Mucosa of gallbladder (tissue), 1 donor: ENCODE measurements at places on chromosomes 1 and 21.

- no peak for DNase-seq
Observed at GRCh38 chr1:186194107-186194756, 180.8 kb downstream of the TPR start.

GRCh38 chr1:54323921-54324250 is 82.3 kb downstream of the SSBP3 start:
- DNase-seq: no peak

GRCh38 chr1:36446271-36446670 is 4.0 kb downstream of the OSCP1 start:
- DNase-seq: no peak

- DNase-seq: no peak
Observed at GRCh38 chr1:33577663-33578062, 105.2 kb downstream of the ZSCAN20 start.

DNA sequence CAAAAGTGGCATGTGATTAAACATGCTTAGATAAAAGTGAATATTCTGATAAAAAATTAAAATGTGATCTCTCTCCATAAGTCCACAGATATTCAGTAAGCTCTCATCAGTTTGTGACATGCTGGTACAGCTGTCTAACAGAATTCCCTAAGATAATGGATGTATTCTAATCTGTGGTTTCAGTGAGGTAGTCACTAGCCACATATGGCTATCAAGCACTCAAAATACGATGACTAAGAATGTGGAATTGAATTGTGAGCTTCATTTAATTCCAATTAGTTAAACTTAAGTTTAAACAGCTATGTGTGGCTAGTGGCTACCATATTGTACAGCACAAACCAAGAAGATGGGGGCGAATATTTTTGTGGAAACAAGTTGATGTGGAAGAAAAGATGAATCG is 4.1 kb upstream of the REG4 start:
- no peak for DNase-seq
